ENCODE measurements at places on chromosomes 6 and 20.

- DNase-seq: no peak
These were observed 4.7 kb upstream of the MRGBP start for GRCh38 chr20:62791301-62792181.

DNA sequence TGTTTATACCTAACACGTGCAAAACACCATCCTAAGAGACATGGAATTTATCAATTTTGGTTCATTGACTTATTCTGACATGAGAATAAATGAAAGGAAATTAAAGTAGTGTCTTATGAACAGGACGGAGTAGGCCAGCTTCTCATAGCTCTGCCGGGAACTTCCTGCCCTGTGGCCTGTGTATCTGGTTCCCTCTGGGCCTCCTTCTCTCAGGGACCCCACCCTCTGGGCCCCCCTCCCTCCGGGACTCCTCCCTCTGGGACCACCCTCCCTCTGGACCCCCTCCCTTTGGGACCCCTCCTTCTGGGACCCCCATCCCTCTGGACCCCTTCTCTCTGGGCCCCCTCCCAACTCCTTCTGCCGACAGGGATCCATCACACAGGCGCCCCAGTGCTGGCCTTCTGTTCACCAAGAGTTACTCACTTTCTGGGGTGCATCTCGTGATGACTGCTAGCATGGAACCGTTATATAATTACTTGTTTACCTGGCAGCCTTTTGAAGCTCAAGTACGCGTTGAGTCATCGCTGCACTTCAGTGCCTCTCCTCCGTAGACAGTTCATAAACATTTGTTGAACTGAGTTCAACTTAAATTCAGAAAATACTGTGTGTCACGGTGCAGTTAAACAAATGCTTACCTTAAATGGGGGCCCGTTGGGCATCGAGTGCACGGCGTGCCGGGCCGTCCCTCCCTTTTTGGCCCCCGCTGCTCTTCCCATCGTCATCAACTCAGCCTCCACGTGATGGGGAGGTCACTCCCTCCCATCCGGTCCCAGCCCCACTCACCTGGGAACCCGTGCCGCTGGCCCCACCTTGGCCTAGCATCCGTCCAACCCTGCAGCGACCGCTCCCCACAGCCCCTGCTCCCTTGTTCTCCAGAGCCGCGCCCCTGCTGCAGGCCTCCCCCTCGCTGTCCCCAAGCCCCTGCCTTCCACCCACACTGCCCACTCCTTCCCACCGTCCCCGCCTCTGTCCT is 8.1 kb downstream of the CCR6 start:
- no peak for DNase-seq

- DNase-seq: no peak
These were observed 384.3 kb downstream of the CDC5L start for GRCh38 chr6:44771647-44772415.

GRCh38 chr20:3250091-3250504 is 11.1 kb upstream of the SLC4A11 start:
- no peak for DNase-seq

GRCh38 chr20:48288930-48289507 is 503.7 kb upstream of the SULF2 start:
- DNase-seq: no peak

DNA sequence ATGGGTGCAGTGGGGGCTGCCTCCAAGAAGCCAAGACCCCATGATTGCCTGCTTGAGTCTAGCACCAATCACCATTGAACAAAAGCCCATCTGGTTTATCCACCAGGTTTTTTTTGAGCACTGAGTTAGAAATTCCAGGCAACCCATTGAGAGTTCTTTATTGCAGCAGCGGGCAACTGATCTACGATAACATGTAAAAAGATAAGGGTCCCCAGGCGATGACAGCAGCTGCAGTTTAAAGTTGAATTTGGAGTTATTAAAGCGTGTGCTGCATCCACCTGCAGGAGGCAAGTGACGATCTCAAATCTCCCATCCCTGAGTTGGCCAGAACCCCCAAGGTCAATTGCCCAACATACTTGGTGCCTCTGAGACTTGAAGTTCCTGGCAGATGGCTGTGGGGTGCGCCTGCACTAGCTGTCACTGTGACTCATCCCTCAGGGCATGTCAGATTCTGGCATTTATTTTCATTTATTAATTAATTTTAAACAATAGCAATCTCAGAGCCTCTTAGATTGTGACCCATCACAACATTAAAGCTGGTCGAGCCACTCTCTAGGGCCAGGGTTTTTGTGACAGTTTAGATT is 290.4 kb upstream of the SULF2 start:
- DNase-seq: no peak

DNA sequence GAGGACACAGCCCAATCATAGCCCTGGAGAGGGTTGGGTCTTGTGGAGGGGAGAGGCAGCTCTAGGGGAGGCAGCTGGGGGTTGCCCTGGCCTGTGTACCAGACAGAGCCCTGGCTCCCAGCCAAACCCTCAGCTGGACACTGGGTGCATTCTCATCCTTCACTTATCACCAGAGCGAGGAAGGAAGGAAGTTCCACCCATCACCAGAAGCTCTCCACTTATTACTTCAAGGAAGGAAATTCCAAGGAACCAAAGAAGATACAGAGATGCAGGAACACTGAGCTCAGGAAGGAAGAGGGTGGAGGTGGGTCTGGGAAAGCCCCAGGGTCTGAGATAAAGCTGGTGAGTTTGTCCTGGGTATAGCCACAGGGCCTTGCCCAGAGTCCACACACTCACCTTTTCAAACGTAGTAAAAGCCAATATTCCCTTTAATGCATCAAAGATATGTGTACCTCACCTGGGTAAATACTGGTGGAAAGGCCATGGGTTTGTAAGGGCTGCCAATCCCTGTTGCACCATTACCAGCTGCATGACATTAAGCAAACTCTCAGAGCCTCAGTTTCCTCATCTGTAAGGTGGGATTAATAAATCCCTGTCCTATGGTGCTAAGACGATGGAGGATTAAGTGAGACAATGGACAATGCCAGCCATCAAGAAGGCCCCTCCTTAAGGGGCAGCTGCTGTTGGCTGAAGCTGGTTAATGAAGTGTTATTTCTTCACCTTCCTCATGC is 109.7 kb upstream of the NAA20 start:
- DNase-seq: no peak

- no peak for DNase-seq
These were observed 102.7 kb downstream of the PTPRK start for GRCh38 chr6:128417698-128418097.

GRCh38 chr6:133764008-133764753 is 124.7 kb upstream of the TCF21 start:
- DNase-seq: no peak

DNA sequence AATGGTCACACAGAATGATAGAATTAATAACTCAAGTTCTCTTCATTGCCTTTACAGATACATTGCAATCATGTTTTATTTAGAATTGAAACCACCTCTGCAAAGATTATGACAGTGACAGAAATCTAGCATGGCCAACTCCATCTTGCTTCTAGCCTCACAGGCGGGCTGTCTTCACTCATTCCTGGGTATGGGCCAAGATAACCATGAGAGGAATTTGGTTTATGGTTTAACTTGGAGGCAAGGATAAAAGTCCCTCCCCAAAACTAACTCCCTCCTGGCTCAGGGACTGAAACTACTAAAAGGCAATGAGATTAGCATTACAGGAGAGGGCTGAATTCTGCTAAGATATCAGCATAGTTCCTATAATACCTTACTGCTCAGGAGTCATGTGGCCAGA is 95.2 kb upstream of the CST7 start:
- no peak for DNase-seq

- DNase-seq: no peak
These were observed 884.5 kb upstream of the GJE1 start for GRCh38 chr6:141248021-141248799.

- DNase-seq: no peak
These were observed 3.6 kb upstream of the MANBAL start for GRCh38 chr20:37285664-37286374.

DNA sequence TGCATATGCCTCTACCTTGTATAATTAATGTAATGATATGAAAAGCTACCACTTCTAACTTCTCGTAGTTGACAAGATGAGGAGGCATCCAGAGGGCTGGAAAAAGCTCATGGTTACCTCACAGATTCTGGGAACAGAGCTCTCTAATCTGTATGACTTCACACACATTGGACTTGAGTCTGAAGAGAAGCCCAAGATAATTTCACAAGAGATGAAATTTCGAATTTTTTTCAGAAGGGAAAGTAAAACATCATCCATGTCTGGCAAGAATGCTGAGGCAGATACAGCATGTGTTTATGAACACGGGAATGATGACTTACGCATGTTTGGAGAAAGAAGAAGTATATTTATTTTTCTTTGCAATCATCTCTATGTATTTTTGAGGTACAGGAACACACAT is 141.8 kb upstream of the TENT5A start:
- DNase-seq: no peak

GRCh38 chr6:91087908-91088307 is 501.0 kb upstream of the MAP3K7 start:
- DNase-seq: no peak

- DNase-seq: no peak
These were observed 1.6 kb upstream of the NCOA7 start for GRCh38 chr6:125789167-125789566.

DNA sequence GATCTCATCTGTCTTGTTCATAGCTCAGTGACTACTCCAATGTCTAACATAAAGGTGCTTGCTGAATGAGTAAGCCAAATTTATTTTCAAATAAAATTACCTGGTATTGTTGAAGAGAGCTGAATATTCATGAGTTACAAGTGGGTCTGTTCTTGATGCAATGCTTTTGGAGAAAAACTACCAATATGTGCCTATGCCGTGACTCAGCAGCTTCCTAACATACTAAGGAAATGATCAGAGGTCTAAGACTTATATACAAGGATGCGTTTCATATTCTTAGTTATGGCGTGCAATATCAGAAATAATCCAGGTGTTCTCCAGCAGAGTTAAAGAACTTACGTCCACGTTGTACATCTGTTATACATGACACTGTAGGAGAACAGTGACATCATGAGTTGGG is 5.1 kb downstream of the FAM120B start:
- DNase-seq: no peak

DNA sequence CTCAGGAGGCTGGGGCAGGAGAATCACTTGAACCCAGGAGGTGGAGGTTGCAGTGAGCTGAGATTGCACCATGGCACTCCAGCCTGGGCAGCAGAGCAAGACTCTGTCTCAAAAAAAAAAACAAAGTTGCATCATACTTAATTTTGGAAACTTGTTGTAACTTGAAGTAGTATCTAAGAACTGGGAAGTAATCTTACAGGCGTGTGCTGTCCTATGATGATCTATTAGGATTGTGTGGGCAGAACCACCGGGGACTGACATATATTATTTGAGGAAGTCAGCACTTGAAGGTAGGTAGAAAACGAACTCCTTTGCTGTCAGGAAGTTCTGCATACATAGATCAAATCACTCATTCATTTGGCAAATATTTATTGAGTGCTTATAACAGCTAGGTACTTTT is 188.5 kb downstream of the ZNF217 start:
- no peak for DNase-seq

GRCh38 chr20:3739926-3740451 is 7.5 kb downstream of the HSPA12B start:
- no peak for DNase-seq

GRCh38 chr6:125182237-125183008 is 28.9 kb downstream of the TPD52L1 start:
- DNase-seq: no peak

DNA sequence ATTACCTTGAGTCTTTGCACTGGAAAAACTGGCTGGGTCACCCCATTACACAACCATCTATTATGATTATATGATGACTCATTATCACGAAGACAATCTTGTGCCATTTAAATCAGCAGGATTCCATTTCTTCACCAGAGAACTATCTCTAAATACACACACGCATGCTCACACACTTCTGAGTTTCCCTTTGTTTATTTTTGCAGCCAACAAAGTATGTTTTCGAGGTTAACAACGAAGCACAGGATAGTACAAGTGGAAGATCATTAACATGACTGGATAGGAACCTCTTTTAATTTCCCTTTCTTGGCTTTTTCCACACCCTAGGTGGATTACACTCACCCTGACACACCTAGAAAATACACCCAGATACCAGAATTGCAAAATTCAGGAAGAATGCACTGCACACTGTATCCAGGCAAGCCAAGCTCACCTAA is 18.9 kb downstream of the PERP start:
- DNase-seq: no peak

DNA sequence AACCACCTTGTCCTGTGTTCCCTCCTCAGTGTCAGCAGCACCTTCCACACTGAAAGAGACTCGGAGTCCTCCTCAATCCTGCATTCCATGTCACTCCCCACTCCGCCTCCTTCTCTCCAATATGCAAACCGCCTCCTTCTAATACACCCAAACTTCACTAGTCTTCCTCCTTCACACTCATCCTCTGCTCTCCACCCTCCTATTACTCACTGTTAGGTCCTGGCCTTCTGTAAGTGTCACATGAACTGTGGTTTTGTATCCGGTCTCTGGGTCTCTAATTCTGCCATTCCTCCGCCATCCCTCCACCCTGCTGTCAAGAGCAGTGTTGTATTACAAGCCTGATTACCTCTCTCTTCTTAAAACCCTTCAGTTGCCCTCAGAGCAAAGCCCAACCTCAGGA is 200.5 kb upstream of the CDYL start:
- DNase-seq: no peak

DNA sequence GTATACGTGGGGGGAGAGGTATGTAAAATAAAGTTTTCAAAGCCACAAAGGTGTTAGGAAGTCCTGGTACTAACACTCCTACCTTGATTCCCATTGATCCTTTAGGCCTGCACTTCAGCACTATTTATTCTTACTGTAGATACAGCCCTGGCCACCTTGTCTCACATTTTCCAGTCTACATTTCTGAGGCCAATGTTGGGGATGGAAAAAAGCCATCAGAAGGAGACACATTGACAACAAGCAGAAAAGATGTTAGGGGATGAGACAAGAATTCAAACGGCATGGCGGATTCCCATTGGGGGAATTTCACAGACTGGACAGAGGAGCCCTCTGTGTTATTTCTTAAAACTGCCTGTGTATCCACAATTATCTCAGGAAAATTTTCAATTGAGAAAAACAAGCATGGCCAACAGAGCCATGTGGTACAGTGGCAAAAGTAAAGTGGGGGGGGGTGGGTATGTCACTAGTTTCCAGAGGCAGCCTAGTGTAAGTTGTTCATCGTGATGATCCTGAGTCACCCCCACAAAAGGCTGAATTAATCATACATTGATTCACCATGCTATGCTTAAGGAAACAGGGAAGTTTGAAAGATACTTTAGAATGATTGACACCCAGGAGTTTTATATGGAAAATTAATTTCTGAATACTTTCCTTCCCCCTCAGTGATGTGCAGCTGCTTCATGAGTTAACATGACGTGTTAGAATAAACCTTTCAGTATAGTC is 40.5 kb downstream of the RREB1 start:
- DNase-seq: no peak

GRCh38 chr6:56168596-56168995 is 78.8 kb downstream of the COL21A1 start:
- no peak for DNase-seq

DNA sequence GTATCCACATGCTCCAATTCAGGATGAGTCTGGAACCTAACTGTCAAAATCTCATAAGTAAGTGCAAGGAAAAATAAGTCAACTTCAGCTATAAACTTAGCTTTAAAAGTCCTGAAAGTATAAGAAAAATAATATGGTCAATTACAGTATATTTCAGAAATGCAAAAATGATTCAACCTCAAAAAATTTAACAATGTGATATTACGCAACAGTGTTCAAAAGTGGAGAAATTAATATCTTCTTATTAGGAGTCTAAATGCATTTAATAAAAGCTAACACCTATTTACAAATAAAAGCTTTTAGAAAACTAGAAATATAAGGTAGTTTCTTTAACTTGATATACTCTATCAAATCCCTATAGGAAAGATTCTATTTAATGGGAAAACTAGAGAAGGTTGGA is 111.2 kb upstream of the OPRM1 start:
- no peak for DNase-seq

Measured in stimulated activated CD8-positive, alpha-beta memory T cell treated with anti-CD3 and anti-CD28 coated beads, Interleukin-12 subunit alpha, Interleukin-12 subunit beta, amount 100 ng/mL, for 1 hour (primary cell).